Activated CD8-positive, alpha-beta memory T cell treated with anti-CD3 and anti-CD28 coated beads for 4 hours (primary cell): ENCODE measurements at places on chromosomes 11 and 22.
A peak's percentile ranks its signal among the peaks of the same experiment; 100 is the strongest.

DNA sequence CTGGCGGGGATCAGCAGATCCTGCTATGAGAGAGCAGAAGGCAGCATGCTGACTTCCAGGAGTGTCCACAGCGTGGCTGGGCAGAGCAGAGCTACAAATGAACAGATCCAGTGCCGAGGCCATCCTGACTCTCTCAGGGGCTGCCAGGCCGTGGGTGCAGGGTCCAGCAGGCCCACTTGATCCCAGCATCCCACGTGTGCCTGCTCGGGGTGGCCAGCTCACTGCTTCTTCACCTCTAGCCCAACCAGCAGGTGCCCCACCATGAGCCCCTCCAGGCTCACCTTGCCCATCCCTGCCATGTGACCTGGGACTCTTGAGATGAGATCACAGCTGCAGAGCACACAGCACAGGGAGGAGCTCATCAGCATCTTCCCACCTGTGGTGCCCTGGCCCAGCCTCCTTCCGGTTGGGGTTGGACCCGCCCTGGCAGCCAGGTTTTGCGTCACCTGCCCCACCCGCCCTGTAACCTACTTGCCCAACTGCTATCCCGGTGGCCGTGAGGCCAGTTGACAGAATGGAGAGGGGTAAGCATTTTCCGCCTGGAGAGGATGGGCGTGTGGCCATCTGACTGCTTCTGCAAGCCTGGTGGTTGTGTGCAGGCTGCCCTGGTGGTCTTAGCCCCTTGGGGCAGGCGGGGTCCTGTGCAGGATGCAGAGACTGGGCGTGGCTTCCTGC, 11.0 kb downstream of the TANGO2 start:
- no peak for DNase-seq

GRCh38 chr11:12731841-12732336, 57.7 kb downstream of the TEAD1 start:
- DNase-seq: no peak

GRCh38 chr11:10824888-10825287, 16.2 kb upstream of the EIF4G2 start:
- DNase-seq: no peak

GRCh38 chr11:38517991-38518390, 1920.0 kb upstream of the RAG2 start:
- no peak for DNase-seq

- no peak for DNase-seq
Measured at GRCh38 chr11:1773994-1774550, 10.3 kb upstream of the CTSD start.

DNA sequence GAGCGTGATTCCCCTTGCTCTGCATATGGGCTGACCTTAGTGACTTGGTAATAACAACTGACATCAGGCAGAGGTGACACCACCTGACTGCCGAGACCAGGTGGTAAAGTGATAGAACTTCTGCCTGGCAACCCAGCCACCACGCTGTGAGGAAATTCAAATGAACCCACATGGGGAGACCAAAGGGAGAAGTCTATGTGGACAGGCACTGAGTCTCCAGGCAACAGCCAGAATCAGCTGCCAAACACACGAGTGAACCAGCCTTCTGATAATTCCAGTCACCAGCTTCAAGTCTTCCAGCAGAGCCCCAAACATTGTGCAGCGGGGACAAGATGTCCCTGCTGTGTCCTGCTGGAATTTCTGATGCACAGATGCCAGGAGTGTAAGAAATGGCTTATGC, 29.7 kb downstream of the SPATA19 start:
- DNase-seq: no peak

DNA sequence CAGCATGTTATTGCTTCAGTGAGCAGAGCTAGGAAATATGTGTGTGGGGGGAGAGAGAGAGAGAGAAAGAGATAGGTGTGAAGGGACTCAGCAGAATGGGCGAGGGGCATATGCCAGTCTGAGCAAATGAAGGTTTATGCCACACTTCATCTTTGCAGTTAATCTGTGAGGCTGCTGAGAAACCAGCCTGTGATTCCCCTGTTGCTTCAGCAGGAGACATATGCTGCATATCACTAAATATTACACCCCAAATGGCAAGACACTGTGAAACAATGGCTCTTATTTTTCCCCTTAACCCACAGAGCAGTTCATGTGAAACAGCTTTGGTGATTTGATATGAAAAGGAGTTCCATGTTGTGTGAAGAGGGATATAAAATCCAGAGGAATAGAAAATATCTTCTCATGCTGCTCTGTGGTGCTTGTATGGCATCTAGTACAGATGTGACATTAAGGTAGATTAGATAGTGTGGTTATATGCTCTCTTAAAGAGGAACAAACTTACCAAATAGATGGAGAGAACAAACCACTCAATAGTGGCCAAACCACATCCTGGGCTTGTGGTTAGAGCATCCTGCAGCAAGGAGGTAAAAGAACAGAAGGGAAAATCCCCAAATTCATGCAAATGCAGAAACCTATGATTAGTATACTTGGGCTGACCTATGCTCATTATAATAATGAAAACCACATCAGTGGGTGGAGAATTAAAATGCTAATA, 864.2 kb downstream of the FAM181B start:
- peak; percentile 60 for DNase-seq

- no peak for DNase-seq
Measured at GRCh38 chr11:62547691-62548281, 1.2 kb upstream of the AHNAK start.

GRCh38 chr11:110286298-110287040, 9.9 kb downstream of the RDX start:
- no peak for DNase-seq

DNA sequence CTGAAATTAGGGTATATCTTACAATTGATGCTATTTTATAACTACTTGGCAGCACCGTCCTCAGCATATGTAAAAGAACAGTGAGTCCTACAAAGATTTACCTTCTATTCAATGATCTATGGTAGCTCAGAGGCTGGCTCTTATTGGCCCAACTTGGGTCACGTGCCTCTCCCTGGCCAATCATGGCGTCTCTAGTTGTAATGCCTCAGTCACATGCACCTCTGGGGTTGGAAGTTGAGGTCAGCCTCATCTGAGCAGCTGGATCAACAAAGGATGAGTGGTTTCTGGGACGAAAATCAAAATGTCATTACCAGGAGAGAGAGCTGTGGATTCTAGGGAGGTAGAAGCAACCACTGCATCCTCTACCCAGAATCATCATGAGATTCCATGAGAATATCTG, 22.9 kb upstream of the ASPHD2 start:
- DNase-seq: no peak

DNA sequence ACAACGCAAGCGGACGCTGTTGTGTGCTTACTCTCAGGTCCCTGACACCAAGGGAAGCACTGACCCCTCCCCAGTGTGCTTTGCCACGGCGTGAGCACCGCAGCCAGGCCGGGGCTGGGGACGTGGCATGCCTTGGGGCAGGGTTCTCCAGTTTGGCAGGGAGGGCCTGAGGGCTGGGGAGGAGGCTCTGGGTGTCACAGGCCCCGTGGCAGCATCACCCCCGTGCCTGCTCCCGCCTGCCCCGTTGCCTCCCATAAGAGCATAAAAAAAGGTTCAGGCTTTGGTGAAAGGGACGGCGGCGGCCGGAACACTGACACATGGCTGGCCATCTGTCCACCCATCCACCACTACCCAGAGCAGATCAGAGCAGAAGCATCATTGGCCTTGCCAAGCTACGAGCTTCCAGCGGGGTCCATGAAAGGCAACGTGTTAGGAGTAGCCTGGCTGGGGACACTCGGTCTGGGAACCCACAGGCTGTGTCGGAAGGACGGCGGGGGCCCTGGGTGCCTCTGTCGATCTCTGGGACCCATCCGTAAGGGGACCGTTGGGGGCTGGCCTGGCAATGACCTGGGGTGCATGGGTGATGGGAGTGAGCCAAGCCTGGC, 183.0 kb downstream of the IGLL1 start:
- DNase-seq: no peak

GRCh38 chr11:132088551-132088950, 718.1 kb downstream of the NTM start:
- DNase-seq: no peak

GRCh38 chr11:59201353-59201752, 11.4 kb downstream of the MPEG1 start:
- no peak for DNase-seq

GRCh38 chr22:31951194-31952093, 7.1 kb downstream of the YWHAH start:
- no peak for DNase-seq

GRCh38 chr11:35105319-35106079, 33.5 kb upstream of the CD44 start:
- no peak for DNase-seq

DNA sequence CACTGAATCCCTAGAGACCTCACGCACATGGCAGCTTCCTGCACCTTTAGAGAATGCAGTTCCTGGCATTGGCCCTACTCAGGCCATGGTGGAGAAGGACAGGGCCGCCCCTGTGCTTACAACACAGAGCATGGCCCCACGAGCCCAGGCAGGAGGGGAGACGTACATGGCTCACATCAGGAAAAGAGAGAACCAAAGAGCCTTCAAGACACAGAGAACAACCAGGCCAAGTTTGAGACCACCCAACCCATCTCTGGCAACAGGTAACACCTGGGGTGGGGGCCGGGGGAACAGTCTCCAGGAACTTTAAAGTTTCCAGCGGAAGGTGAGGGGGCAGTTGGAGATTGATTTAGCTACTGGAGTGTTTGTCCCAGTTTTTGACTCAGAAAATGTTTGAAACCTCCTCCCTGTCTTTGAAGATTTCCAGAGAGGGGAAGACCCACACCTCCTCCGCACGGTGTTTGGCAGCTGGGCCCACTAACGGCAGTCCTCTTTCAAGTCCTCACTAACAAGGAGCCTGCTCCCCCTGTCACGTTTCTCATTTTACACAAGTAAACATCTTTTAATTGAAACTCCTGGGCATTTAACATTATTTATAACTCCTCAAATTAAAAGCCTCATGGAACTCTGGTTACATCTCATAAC, 1423.8 kb downstream of the TBC1D22A start:
- DNase-seq: no peak

- no peak for DNase-seq
Measured at GRCh38 chr11:34363363-34364084, 5.7 kb upstream of the ABTB2 start.

DNA sequence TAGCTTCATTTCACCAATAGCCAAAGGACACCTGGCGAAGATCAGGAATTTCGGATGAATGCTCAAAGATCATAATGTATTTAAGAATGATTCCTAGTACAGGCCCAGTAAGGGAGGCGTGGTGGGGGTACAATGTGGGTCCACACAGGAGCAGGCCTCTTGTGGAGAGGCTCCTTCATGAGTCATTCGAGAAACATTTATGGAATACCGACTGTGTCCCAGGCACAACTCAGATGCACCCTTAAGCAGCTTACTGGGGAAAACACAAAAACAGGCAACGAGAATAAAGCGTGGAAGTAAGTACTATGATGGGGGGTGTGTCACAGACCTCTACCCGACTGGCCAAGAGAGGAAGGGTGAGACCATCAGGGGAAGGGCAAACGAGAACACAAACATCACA, 44.5 kb downstream of the SMCO4 start:
- no peak for DNase-seq

GRCh38 chr11:86623041-86623621, 49.3 kb downstream of the ME3 start:
- DNase-seq: no peak

DNA sequence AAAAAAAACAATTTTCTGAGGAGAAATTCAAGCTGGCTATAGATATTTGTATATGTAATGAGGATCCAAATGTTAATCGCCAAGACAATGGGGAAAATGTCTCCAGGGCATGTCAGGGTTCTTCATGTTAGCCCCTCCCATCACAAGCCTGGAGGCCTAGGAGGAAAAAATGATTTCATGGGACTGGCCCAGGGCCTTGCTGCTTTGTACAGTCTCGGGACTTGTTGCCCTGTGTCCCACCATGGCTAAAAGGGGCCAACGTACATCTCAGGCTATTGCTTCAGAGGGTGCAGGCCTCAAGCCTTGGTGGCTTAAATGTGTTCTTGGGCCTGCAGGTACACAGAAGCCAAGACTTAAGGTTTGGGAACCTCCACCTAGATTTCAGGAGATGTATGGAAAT, 62.1 kb upstream of the SLC5A12 start:
- no peak for DNase-seq

DNA sequence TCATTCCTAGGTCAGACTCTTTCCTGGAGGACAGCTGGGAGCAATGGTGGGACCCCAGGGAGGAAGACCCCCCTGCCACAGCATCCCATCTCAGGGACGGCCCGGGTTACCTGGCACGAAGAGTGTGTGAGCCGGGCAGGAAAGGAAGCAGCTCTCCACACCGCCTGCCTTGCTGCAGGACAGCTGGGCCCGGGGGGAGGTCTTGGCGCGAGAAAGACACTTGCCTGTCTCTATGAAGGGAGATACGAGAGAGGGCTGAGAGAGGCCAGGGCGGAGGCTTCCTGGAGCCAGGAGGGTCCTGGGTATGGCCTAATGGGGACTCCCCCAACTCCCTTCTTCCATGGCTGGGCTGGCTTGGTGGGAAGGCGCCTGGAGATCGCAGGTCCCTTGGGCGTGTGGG, 36.1 kb upstream of the TTLL12 start:
- no peak for DNase-seq

DNA sequence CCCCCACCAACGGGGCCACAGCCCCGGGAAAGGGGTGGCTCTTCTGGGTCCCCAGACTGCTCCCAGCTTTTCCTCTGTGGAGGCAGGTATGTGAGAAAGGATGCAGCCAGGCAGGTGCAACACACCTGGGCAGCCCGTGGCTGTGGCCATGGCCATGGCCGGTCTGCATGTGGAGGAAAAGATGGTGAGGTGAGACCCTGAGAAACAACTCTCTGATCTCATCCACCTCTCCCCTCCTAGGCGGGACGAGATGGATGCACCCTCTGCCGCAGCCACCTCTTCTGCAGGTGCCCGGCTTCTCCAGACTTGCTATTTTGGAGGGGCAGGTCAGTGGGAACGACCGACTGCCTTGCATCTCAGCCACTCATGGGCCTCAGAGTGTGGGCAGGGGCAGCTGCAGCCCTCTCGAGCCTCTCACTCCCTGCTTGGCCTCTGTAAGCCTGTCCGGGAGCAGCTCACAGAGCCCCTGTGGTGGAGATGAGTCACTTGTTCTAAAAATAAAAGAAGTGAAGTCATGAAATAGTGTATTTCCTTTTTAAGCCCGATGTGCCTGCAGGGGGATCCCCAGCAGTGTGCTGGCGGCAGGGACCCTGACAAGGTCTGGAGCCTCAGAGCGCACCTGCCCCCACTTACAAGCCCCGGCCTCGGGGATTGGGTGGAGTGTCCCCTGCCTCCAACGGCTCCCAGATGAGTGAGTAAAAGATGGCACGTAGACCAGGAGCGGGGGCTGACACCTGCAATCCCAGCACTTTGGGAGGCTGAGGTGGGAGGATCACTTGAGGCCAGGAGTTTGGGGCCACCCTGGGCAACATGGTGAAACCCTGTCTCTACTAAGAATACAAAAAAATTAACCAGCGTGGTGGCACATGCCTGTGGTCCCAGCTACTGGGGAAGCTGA, 10.7 kb downstream of the SMIM38 start:
- DNase-seq: peak; percentile 34

GRCh38 chr11:23727794-23728193, 769.1 kb upstream of the LUZP2 start:
- no peak for DNase-seq

- DNase-seq: no peak
Measured at GRCh38 chr11:69352166-69352565, 58.2 kb downstream of the MYEOV start.

GRCh38 chr11:64331569-64332371, 8.2 kb upstream of the CCDC88B start:
- peak; percentile 46 for DNase-seq
